ENCODE measurements at places on chromosomes 6 and 20.

- no peak for DNase-seq
Measured at GRCh38 chr20:39010496-39010895, 48.4 kb downstream of the DHX35 start.

DNA sequence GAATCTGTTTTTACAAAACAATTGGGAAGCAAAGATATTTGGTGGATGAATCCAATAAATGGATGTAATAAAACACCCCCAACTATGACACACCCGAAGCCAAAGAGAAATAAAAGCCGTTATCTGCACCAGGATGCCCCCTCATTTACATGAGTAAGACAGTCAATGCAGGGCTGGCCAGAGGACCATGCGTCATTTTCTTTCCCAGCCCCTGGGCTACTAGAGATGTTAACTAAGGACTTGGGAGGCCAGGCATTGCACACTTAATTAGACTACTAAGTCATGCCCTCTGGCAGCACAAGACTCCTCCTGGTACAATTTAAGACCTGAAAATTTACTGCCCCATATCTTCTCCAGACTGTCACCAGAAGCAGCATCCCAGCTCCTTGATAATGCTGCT lies 3.2 kb downstream of the LEMD2 start:
- DNase-seq, result no peak

GRCh38 chr6:164086076-164086887 lies 671.8 kb downstream of the QKI start:
- DNase-seq, result no peak

GRCh38 chr6:150865043-150865405 lies 478 bp upstream of the MTHFD1L start:
- DNase-seq, result no peak

- no peak for DNase-seq
Measured at GRCh38 chr6:5782783-5783547, 223.8 kb downstream of the NRN1 start.

GRCh38 chr20:32535953-32536823 lies 48.9 kb downstream of the NOL4L start:
- DNase-seq, result peak; percentile 31

DNA sequence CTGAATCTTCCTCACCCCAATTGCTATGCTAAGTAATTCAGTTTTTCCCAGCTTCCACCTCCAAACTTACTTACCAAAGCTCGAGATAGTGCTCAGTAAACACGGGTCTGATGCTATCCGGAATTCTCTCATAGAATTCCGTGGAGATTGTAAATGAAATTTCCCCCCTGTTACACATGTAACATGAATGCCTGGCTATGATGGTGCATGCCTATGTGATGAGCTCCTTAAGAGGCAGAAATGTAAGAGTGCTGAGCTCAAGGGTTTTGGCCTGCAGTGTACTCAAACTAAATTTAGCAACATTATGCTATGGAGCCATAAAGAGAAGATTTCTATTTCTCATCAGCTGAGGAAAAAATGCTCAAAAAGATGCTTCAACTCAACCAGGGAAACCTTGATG lies 133.4 kb upstream of the FUT9 start:
- DNase-seq, result no peak

DNA sequence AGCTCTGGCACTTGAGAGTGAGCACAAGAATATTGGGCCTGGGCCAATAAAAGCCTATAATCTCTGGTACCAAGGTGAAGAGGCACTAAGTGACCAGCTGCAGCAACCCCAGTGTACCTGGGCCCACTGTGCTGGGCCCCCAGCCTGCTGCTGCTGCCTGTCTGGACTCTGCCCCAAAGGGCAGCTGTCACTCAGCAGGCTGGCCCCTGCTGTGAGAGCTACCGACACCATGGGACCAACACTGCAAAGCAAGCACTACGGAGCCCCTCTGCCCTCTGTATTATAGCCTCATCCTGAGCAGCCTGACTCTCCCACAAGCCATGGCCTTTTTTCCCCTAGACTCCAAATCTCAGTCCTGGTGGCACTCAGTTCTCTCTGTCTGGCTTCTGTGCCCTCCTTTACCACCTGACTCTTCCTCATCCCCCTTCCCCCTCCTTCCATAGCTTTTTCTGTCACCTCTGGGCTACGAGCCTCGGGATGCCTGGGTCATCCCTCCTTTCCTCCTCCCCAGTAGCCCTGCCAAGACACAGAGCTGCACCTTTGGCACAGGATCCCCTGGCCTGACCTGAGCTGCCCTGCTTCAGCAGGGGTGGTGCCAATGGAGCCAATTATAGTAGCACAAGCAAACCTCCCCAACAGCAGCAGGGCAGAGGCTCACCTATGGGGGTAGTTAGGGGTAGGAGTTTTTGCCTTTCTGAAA lies 14.2 kb downstream of the RRP36 start:
- no peak for DNase-seq

- DNase-seq, result no peak
Measured at GRCh38 chr6:48775157-48775556, 664.2 kb upstream of the PTCHD4 start.

- DNase-seq, result no peak
Measured at GRCh38 chr20:14337400-14338171, at the start of gene FLRT3. Gene FLRT3 (minus strand): TSS chr20:14337612. CDS start chr20:14327506, 10,106 bp downstream.

DNA sequence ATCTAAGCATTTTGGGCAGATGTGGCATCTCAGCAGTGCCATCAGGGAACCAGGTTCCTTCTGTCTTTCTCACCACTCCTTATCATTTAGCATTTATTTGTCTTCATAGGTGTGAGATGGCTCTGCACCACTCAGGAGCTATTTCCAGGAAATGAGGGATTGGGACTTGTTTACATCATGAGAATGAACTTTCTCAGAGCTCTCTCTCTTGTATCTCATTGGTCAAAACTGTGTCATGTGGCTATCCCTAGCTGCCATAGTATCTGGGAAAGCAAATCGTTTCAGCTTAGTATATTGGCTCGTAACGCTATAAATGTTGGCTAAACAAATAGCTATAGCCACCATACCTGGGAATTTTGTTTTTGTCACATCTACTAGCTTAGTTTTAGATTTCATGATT lies 23.8 kb downstream of the PLCB4 start:
- no peak for DNase-seq

- no peak for DNase-seq
Measured at GRCh38 chr20:22430154-22430745, 154.1 kb downstream of the FOXA2 start.

DNA sequence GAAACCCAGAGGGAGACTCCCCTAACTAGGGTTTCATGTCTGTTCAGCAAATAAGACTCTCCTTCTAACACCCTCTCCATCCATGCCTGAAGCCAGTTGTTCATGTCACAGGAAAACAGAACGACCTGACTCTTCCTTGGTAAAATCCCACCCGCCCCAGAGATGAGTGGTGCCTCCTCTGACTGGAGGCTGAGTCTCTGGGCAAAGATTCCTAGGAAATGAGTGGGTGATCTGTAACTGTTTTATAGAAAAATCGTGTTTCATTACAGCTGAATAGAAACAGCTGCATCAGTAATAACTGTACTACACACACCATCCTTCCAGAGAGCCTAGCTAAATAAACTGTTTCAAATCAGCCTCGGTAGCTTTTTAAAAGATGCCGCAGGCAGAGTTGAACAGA lies 37.4 kb upstream of the MRPS10 start:
- no peak for DNase-seq

GRCh38 chr6:112443179-112444065 lies 96.3 kb downstream of the RFPL4B start:
- no peak for DNase-seq

DNA sequence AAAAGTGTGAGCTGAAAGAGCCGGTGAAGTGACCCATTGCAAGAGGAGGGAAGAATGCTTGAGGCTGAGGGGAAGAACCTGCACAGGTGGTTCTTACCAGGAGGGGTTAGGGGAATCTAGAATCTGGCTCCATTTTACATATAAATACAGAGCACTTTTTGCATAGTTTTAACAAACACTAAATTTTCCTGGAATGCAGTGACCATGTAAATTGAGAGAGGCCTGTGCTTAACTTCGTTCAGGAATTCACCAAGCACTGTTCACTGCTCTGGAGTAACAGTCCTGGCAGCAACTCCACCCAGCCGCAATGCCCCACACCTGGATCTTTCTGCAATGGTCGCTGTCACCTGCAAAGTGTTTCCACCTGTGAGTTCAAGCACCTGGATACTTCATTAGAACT lies 13.2 kb upstream of the RIPOR3 start:
- DNase-seq, result no peak

GRCh38 chr20:4633780-4634179 lies 87.9 kb upstream of the PRND start:
- DNase-seq, result no peak

DNA sequence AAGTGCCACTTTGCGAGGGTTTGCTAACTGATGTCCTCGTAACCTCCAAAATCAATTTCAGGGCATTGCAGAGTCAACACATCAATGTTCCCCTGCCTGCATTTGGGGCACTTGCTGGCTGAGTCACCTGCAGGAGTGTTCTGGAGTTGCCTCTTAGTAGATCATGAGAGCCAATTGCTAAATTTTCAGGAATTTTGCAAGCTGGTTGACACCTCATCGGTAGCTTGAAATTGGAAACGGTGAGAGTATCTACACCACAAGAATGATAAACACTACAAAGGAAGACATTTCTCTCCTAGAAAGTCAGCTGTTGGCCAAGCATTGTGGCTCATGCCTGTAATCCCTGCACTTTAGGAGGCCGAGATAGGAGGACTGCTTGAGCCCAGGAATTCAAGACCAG lies 10.8 kb upstream of the BFSP1 start:
- no peak for DNase-seq

GRCh38 chr6:42260972-42261371 lies 43.3 kb upstream of the MRPS10 start:
- no peak for DNase-seq

DNA sequence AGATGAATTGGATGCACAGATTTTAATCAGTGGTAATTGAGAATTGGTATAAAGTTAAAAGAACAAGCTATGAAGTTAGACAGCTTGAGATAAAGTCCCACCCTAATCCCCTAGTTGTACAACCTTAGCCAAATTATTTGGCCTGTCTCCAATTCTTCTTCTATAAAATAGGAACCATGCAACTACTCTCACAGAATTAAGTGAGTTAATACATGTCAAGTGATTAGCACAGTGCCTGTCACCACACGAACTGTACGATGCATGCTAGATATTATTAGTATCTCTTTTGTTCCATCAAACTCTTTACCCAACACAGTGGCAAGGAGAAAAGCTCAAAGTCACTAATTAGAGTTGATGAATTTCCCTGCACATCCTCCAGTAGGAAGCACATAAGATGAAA lies 44.7 kb downstream of the MBOAT1 start:
- DNase-seq, result no peak

GRCh38 chr6:102022803-102023202 lies 629.3 kb downstream of the GRIK2 start:
- no peak for DNase-seq

- DNase-seq, result no peak
Measured at GRCh38 chr20:32480371-32481241, 104.5 kb downstream of the NOL4L start.

GRCh38 chr6:131116755-131117360 lies 18.4 kb upstream of the AKAP7 start:
- no peak for DNase-seq

DNA sequence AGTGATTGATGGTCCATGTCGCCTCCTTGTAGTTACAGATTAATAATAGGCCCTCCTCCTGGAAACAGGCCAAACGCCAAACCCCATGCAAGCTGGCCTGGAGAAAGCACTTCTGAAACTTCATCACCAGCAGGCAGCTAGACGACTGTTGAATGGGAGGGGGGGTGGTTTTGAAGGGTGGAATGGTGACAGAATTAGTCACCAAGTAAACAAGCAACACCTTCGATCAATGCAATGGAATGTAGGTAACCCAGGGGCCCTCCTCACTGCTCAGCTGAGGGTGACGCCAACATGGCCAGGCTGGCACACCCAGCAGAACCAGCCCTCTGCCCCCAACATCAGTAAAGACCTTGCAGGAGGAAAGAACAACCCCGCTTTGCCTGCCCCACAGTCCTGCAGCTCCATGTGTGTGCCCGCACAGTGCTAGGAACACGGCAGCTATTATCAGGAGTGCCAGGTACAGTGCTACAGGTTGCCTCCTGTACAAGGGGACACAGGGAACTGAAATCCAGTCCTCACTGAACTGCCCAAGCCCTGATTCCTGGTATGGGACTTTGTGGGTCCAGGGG lies 2.7 kb downstream of the BCAS1 start:
- no peak for DNase-seq

GRCh38 chr20:21534886-21535285 lies 21.0 kb upstream of the NKX2-2 start:
- no peak for DNase-seq

DNA sequence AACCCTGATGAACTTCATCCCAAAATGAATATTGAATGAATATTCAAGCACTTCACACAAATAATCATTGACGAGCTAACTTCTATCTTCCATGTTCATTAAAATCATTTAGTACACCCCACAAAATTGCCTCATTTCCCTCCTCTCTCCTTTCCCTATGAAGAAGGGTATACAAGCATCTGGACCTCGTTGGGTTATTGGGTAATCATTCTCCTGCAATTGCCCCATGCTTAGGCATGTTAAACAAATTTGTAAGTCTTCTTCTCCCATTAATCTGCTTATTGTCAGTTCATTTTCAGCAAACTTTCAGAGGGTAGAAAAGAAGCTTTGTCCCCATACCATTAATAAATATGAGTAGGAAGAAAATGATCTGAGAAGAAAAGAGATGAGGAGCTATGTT lies 27.6 kb downstream of the PRKN start:
- DNase-seq, result no peak

- DNase-seq, result no peak
Measured at GRCh38 chr6:42124223-42124836, 18.1 kb downstream of the C6orf132 start.

DNA sequence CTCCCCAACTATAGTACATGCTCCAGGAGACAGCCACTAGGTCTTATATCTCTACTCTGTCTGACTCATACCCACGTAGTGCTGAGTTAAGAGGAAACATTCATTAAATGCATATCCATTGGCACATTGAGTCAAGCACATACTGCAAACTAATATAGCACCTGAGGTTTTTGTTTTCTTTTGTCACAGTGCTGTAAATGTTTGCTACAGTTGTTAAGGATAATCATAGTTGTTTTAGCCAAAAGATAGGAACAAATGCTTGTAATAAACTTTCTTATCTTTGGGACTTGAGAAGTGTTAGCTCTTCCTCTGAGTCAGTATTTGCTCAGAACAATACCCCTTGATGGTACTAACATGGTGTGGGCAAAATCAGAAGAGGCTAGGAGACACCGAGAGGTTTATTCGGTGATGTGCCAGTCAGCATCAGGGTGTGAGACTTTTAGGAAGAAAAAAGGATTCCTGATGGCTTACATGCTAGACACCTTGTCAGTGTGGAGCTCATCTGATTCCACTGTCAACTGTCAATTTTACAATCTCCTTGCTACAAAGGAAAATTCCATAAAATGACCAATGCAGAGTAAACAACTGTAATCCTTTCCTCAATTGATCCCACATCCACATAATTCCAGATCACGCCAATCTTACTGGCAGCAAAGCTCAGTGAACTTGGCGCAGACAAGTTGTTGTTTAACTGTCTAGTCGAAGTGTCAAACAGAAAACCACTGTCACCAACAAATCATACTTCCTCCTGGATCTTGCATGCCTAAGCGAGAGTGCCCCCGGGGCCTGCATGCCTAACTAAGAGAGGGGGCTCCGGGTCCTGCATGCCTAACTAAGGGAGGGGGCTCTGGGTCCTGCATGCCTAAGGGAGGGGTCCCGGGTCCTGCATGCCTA lies 36.1 kb downstream of the ELOVL2 start:
- DNase-seq, result no peak

GRCh38 chr6:50520326-50521266 lies 192.7 kb upstream of the TFAP2D start:
- DNase-seq, result no peak

GRCh38 chr6:16327777-16328325 lies 89.5 kb downstream of the GMPR start:
- no peak for DNase-seq
